ENCODE measurements at places on chromosomes 5 and 9.
A peak's percentile ranks its signal among the peaks of the same experiment; 100 is the strongest.

GRCh38 chr5:81187885-81188284, 45.2 kb upstream of the CKMT2 start:
- DNase-seq = peak; percentile 67

DNA sequence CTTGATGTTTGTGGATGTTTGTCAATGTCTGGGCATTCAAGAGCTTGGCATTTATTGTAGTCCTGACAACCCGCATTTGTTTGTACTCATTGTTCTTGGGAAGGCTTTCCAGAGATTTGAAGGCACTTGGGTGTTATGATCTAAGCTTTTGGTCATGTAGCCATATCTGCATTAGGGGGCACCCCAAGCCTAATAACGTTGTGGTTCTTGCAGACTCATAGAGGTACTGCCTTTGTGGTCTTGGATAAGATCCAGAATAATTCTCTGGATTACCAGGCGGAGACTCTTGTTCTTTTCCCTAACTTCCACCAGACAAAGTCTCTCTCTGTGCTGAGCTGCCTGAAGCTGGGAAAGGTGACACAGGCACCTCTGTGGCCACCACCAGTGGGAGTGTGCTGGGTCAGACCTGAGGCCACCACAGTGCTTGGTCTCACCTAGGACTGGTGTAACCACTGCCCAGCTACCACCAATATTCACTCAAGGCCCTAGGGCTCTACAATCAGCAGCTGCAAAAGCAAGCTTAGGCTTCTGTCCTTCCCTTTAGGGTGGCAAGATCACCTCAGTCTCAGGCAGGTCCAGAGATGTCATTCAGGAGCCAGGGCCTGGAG, 144.4 kb upstream of the TAS2R1 start:
- peak; percentile 67 for DNase-seq

DNA sequence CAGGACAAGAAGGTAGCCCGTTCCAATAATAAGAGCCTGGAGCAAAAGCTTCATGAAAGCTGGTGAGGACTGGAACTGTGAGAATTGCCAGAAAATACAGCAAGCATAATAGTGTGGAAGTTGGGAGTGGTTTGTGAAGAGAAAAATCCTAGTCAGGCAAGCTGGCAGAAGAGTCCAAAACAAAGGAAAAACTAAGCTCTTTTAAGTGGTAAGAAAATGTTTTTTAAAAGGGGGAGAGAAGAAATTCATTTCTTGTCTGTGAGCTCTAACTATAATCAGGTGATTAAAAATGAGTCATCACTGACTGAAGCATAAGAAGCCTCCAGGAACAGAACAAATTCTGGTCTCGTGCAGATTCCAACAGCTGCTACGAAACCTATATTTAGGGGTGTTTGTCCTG, 102.6 kb downstream of the CAAP1 start:
- DNase-seq = peak; percentile 32

DNA sequence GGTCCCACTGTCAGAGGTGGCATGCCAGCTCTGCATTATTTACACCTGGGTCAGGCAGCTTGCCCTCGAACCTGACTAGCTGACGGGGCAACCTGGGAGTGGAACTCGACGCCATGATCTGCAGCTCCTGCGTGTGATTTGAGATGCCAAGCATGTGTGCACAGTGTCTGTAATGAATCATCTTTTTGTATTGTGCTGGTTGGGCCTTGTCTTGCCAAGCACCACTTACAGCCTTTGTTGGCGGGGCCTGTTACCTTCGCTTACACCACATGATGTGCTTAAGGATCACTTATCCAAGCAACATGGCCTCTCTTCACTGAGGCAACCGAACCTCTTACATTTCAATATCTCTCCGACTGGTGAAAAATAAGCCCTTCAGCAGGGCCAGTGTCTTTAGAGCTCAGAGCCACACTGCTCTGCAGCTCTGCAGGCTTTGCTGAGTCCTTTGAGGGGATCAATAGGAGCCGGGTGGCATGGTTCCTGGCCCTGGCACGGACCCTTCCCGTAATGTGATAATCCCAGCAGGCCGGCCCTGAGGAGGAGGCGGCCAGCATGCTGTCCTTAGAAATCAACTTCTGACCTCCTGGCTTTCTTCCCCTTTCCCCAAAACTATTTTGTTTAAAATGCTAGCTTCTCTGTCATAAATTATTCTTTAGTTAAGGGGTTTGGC, 297.7 kb upstream of the CD180 start:
- DNase-seq = peak; percentile 50

GRCh38 chr5:90480699-90481098, 6.0 kb downstream of the POLR3G start:
- no peak for DNase-seq

GRCh38 chr5:136679233-136679632, 313.9 kb upstream of the TRPC7 start:
- DNase-seq = no peak

DNA sequence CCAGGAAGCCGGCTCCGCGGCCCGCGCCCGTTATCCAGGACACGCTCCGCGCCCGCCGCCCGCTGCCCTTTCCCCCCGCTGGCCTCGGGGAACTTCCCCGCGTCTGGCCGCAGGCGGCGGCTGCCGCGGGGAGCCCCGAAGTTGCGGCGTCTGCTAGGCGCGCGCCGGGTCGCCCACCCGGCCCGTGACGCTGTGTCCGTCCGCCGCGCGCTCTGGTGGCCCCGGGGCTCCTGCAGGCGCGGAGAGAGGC, 621 bp upstream of the GCNT4 start:
- no peak for DNase-seq

- DNase-seq = peak; percentile 80
Measured at GRCh38 chr5:64612344-64612961, 77.8 kb upstream of the SHISAL2B start.

DNA sequence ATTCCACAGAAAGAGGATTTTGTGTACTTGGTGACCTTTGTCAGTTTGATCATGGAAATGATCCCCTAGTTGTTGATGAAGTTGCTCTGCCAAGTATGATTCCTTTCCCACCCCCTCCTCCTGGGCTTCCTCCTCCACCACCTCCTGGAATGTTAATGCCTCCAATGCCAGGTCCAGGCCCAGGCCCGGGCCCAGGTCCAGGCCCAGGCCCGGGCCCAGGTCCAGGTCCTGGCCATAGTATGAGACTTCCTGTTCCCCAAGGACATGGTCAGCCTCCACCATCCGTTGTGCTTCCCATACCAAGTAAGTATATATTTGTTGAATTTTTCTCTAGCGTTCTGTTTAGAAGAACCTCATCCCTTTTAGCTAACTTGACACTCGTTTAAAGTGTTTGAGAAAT, 30.0 kb downstream of the RBM27 start:
- DNase-seq = no peak

- DNase-seq = no peak
Measured at GRCh38 chr5:55303238-55303690, 4.2 kb downstream of the DHX29 start.

All from DMS53 (cell line).